ENCODE measurements at places on chromosomes 12 and 14. TPM values are rescaled to one million over a fixed set of nuclear protein-coding genes. Genes with fewer than 3 reads are reported as not detected.

- DNase-seq, result no peak
Measured at GRCh38 chr14:103434868-103435442, 49.7 kb downstream of the MARK3 start.

Gene TRHDE
- polyA plus RNA-seq, result 3.4 TPM

GRCh38 chr12:27931390-27931789 lies 41.1 kb downstream of the PTHLH start:
- no peak for DNase-seq

Gene LRRC43
- polyA plus RNA-seq, result 0.47 TPM

GRCh38 chr14:47567273-47567672 lies 108.1 kb downstream of the MDGA2 start:
- DNase-seq, result no peak

GRCh38 chr14:64060199-64060545 lies 207.4 kb downstream of the SYNE2 start:
- DNase-seq, result no peak

DNA sequence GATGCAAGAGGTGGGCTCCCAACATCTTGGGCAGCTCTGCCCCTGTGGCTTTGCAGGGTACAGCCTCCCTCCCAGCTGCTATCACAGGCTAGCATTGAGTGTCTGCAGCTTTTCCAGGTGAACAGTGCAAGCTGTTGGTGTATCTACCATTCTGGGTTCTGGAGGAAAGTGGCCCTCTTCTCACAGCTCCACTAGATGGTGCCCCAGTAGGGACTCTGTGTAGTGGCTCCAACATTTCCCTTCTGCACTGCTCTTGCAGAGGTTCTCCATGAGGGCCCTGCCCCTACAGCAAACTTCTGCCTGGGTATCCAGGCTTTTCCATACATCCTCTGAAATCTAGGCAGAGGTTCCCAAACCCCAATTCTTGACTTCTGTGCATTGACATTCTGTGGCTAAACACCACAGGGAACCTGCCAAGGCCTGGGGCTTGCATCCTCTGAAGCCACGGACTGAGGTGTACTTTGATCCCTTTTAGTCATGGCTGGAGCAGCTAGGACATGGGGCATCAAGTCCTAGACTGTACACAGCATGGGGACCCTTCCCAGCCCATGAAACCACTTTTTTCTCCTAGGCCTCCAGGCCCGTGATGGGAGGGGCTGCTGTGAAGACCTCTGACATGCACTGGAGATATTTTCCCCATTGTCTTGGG lies 24.0 kb upstream of the SLC38A1 start:
- no peak for DNase-seq

Gene CCDC196
- polyA plus RNA-seq, result not detected

Gene C1RL
- polyA plus RNA-seq, result 88.7 TPM

- DNase-seq, result no peak
Measured at GRCh38 chr14:86518298-86518697, 988.4 kb downstream of the FLRT2 start.

GRCh38 chr12:50541139-50541538 lies 36.4 kb downstream of the DIP2B start:
- DNase-seq, result no peak
